Activated naive CD4-positive, alpha-beta T cell treated with anti-CD3 and anti-CD28 coated beads for 36 hours (primary cell): ENCODE measurements at places on chromosomes 2 and 18.

DNA sequence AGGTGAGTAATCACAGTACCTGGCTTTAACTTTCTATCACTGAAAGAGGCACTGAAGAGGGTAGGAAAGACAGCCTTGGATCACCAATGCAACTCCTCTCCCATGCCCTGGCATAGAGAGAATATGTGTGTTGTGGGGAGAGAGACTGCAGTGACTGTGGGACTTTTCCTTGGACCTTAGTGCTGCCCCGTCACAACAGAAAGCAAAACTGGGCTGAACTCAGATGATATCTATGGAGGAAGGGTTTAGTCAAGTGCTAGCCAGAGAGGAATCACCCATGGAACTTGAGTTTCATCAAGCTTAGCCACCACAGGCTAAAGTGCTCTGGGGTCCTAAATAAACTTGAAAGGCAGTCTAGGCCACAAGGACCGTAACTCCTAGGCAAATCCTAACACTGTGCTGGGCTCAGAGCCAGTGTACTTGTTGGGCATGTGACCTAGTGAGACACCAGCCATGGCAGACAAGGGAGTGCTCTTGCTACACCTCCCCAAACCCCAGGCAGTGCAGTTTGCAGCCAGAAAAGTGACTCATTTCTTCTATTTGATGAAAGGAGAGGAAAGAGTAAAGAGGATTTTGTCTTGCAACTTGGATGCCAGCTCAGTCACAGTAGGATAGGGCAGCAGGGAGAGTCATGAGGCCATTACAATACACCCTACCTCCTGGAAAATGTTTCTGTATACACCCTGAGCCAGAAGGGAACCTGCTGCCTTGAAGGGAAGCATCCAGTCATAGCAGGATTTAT is 105.8 kb upstream of the SPOPL start:
- DNase-seq: no peak

- no peak for DNase-seq
These were observed 872.2 kb upstream of the ID2 start for GRCh38 chr2:7809640-7810039.

DNA sequence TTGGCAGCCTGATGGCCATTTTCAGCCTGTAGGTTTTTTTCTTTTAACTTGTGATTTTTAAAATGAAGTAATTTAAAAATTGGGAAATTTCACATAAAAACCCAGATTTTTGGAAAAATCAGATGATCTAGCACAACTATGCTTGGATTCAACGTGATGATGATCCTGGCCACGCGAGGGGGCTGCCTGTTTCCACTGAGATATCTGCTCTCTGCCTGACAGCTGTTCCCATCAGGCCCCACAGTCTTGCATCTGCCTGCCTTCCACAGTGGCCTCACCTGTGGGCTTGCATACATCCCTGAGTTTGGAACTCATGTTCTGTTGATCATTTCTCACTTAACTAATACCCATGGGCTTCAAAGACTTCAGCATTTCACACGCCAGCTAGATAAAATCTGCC is 92.1 kb upstream of the FZD5 start:
- DNase-seq: no peak

DNA sequence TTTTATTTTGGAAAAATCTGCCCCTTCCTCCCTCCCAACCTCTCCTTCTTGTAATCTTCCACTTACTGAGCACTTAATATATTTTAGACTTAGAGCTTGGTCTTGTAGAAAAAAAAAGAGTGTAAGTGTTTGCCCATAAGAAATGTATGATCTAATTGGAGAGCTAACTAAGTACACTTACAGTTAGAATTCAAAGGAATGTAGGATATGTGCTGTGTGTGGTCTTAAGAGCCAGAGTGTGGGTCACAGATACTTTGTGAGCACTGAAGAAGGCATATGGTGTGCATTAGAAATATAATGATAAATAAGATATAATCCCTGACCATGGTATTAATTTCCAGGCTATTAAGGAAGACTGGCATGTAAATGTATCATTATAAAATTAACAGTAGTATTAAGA is 91.8 kb upstream of the ZNF521 start:
- DNase-seq: no peak

- peak; percentile 64 for DNase-seq
These were observed 96.6 kb downstream of the MBD2 start for GRCh38 chr18:54127759-54128378.

DNA sequence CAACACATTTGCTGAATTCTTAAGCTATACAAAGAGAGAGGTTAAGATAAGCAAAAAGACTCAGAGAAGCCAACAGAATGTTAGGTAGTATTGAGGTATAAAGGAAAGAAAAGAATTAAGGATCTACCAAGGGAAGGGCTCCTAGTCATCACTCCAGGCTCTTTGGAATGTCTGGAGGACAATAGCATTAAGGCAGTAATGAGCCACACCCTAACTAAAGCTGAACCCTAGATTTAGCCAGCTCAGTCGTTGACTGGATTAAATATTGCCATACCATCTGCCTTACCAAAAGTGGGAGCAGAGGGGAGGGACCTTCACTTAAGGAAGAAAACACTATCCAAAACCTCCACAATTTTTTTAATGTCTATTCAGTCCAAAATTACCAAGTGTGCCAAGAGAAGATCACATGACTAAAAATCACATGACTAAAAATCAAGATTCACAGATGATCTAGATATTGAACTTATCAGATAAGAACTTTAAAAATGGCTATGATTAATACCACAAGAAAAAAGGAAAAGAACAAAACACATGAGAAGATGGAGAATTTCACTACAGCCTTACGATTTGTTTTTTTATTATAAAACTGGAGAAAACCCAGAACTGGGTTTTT is 59.7 kb downstream of the EXOC6B start:
- DNase-seq: no peak

DNA sequence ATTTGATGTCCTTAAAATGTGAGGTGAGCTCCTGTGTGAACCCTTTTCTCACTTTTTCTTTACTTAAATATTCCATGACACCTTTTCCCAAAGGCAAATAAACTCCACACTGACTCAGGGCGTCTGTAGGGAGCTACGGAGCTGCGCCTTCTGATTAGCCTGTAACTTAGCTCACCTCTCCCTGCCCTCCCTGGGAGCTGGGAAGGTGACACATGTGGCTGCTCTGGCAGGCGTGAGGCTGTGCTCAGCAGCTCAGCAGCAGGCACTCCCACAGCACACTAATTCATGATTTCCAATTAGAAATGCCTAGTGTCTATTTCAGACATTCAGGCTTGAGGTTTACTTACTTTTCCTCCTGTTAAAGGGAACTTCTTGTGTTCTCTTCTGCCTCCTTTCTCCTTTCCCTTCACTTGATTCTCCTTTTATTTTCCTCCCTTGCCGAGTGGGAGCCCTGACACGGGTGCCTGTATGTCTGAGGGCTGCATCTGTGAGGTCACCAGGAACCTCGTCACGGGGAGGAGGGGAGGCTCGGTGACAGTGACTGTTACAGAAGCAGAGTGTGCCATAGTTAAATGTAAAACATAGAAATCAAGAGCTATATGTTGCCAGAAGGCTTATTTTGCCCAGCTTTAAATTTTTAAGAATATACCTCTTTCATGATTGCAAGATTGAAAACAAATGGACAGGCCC is 437.1 kb downstream of the DCDC2C start:
- no peak for DNase-seq
